ENCODE measurements at places on chromosomes 11 and 22. TPM values are rescaled to one million over a fixed set of nuclear protein-coding genes. Genes with fewer than 3 reads are reported as not detected.

DNA sequence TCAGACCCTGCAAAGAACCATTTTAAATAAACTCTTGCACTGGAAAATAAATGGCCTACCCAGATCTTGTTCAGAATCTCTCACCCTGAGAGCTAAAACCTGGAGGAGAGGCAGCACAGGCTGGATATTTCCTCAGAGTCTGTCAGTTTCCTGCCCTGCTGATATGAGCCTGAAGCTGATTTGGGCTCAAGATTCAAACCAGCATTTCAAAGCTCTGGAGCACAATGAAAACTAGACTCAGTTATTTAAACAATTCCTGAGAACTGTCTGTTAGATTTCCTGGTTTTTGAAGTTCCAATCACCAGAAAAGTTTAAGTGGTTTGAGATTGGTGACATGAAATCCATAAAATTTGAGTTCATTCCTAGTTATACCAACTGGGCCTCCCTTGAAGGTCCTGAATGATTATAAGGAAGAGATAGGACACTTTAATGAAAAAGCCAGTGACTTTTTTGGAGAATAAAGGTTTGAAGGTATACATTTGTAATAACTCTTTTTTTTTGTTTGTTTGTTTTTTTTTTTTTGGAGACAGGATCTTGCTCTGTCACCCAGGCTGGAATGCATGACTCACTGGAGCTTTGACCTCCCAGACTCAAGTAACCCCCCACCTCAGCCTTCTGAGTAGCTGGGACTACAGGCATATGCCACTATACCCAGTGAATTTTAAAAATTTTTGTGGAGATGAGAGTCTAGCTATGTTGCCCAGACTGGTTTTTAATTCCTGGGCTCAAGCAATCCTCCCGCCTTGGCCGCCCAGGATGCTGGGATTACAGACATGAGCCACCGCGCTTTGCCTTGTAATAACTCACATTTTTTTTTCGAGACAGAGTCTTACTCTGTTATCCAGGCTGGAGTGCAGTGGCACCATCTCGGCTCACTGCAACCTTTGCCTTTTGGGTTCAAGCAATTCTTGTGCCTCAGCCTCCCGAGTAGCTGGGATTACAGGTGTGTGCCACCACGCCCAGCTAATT is 8.0 kb upstream of the ESAM start:
- DNase-seq, result no peak

DNA sequence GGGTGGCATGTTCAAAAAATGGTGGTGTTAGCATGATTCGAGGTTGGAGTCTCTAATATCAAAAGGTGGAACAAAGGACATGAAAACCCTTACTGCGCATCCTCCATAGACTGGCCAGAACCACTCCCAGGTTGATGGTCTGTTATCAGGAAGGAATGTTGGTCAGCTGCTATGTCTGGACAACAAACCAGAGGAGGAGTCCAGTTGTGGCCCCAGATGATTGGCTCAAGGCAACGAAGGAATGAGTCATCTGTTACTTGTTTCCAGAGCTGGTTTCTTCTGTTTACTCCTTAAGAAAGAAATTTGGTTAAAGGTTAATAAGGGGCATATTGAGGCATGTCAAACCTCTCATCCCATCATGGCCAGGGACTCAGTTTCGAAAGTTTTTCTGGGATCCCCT is 56.8 kb upstream of the GRIA4 start:
- no peak for DNase-seq

GRCh38 chr11:68315171-68315920 is 3.0 kb downstream of the LRP5 start:
- no peak for DNase-seq

SAA4 gene
- not detected for total RNA-seq

SLC22A8 gene
- total RNA-seq, result 2.4 TPM

KAT5 gene
- 65.8 TPM for total RNA-seq

IGSF9B gene
- total RNA-seq, result 9.4 TPM

ARHGAP42 gene
- 27.7 TPM for total RNA-seq

All from progenitor cell of endocrine pancreas (in vitro differentiated cells).